ENCODE measurements at places on chromosomes 12 and 14. TPM values are rescaled to one million over a fixed set of nuclear protein-coding genes. Genes with fewer than 3 reads are reported as not detected.

- H3K36me3 ChIP-seq, result no peaks in the 10 kb centered on the region
- no peak for DNase-seq
- H3K27ac ChIP-seq, result peak overlapping the region; percentile 91
- H3K4me1 ChIP-seq, result no peaks in the 10 kb centered on the region
- no peaks in the 10 kb centered on the region for H3K27me3 ChIP-seq
- peak overlapping the region; percentile 65 for H3K4me3 ChIP-seq
Measured at GRCh38 chr12:130956009-130956408, 2.3 kb downstream of the ADGRD1 start.

GRCh38 chr14:52391881-52392615 lies 77.9 kb downstream of the PTGER2 start:
- H3K36me3 ChIP-seq, result no peaks in the 10 kb centered on the region
- H3K4me1 ChIP-seq, result peaks cover 14% of the 10 kb centered on the region
- no peak overlapping the region for H3K4me3 ChIP-seq
- no peak for DNase-seq
- H3K27ac ChIP-seq, result no peak overlapping the region

DNA sequence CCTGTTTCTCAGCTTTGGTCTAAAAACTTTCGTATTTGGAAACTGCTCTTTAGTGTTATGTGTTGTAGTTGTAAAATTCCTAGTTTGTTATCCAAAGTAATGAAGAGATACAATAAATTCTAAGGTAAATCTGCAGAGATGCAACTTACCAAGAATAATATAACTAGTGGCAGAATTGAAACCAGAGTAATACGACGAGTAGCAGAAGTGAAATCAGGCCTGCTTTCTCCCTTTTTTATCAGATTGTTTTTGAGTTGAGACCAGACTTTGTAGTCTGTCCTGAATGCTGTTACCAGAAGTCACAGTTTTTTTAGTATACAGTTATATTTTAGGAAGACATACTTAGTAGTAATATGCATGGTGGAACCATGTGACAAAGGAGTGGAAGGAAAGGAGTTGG lies 12.5 kb downstream of the PAPOLA start:
- no peaks in the 10 kb centered on the region for H3K36me3 ChIP-seq
- H3K27ac ChIP-seq, result no peak overlapping the region
- H3K4me3 ChIP-seq, result no peak overlapping the region
- no peaks in the 10 kb centered on the region for H3K27me3 ChIP-seq

GRCh38 chr12:49646871-49647654 lies 23.7 kb downstream of the PRPF40B start:
- H3K4me3 ChIP-seq, result no peak overlapping the region
- peak overlapping the region; percentile 76 for H3K27ac ChIP-seq
- no peaks in the 10 kb centered on the region for H3K27me3 ChIP-seq
- no peaks in the 10 kb centered on the region for H3K36me3 ChIP-seq
- H3K4me1 ChIP-seq, result peaks cover 7% of the 10 kb centered on the region

GRCh38 chr14:93014058-93015023 lies 91.4 kb downstream of the CHGA start:
- no peaks in the 10 kb centered on the region for H3K36me3 ChIP-seq
- no peak for DNase-seq
- H3K4me3 ChIP-seq, result no peak overlapping the region

- H3K27me3 ChIP-seq, result no peaks in the 10 kb centered on the region
- H3K27ac ChIP-seq, result peak overlapping the region; percentile 12
- DNase-seq, result no peak
Measured at GRCh38 chr12:69509308-69509736, 39.1 kb downstream of the FRS2 start.

- H3K27me3 ChIP-seq, result peaks cover 17% of the 10 kb centered on the region
- no peak for DNase-seq
- H3K36me3 ChIP-seq, result no peaks in the 10 kb centered on the region
Measured at GRCh38 chr12:64819816-64820402, 4.5 kb upstream of the TBC1D30 start.

SP1 gene
- 81.5 TPM for total RNA-seq

NEMF gene
- 215 TPM for total RNA-seq

RNASE2 gene
- total RNA-seq, result 3.5 TPM

KCNC2 gene
- total RNA-seq, result not detected

TRPV4 gene
- total RNA-seq, result 3.0 TPM

SLC39A5 gene
- 1.5 TPM for total RNA-seq

Data from tibial nerve (tissue), 4 donors.